ENCODE measurements at places on chromosomes 7 and 10.

GRCh38 chr10:99394256-99394655 lies 36.2 kb downstream of the GOT1 start:
- DNase-seq: no peak

DNA sequence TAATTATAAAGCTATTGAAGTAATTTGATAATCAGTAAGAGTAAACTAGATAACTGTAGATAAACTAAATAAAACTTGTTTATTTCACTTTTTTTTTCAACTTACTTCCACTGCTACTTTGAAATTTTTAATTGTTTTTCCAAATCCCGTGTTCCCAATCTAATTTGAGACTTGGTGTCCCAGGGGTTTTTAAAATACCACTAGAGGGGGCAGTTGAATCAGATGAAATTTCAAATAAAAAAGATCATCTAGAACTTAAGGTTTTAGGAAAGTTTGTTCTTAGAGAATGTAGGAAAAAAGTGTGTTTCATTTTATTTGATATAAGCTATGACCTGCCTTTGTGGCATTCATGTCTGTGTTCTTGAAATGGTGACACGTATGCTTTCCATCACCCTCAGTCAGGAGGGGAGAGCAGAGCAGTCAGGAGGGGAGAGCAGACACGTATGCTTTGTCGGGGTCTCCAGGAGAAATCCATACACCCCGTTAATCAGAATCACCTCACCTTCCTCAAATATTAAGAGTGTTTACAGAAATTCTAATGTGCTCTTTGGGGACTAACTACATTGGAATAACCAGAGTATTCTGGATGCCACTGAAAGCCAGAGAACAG lies 49.9 kb downstream of the C10orf67 start:
- DNase-seq: no peak

- no peak for DNase-seq
These were observed at the start of gene BLNK for GRCh38 chr10:96271016-96271815. Gene BLNK, minus strand, starts transcription at chr10:96271569. Its CDS starts 171 bp downstream, at chr10:96271398.

- no peak for DNase-seq
These were observed 15.1 kb downstream of the GPR26 start for GRCh38 chr10:123681285-123681684.

- no peak for DNase-seq
These were observed 56.3 kb downstream of the FOXL3 start for GRCh38 chr7:346116-346898.

GRCh38 chr10:6926971-6927370 lies 346.9 kb upstream of the PRKCQ start:
- DNase-seq: no peak

- no peak for DNase-seq
These were observed 21.7 kb downstream of the ZCWPW1 start for GRCh38 chr7:100406767-100407166.

Data from activated CD8-positive, alpha-beta memory T cell treated with anti-CD3 and anti-CD28 coated beads for 1 hour (primary cell).